ENCODE measurements at places on chromosomes 12 and 14.

DNA sequence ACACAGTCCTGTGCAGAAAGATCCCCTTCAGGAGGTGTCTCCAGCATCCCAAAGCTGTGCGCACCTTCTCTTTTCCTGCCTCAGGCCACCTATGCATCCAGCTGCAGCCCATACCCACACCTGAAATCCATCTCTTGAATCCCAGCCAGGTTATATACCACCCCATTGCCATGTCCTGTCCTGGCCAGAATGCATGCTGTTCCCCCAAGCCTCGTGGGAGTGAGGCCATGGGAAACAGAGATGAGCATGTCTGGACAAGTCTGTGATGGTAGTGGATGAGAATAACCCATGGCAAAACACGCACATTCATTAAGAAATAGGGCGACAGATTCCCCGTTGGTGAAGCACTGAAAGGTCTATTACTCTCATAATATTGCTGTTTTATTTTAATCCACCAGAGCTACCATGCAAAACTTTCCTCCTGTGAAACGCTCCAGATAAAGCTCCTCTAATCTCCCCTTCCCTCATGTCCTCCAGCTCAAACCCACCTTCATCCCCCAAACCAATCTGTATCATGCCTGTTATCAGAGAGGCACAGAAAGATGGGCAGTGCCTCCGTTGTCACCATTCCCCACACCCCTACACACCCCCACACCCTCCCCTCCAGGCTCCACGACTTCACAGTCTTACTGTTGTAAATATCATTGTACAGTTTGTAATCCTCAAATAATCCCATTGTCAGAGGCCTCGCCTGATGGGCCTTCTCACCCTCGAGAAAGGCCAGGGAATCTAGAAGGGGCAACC is 97.5 kb upstream of the FKBP4 start:
- DNase-seq: no peak

DNA sequence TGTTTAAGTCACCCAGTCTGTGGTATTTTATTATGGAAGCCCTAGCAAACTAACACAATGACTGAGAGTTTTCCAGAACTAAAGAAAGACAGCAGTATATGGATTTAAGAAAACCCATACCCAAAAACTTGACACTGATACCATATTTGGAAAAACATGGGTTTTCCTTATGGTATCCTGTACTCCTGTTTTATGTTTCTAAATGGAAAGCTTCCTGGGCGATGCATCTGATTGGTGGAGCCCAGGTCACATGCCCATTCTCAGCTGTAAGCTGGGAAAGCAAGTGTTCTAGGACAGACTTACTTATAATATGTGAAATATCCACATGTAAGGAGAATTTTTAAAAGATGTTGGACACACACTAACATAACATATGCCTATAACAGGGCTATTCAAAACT is 4.5 kb upstream of the RNASE4 start:
- DNase-seq: no peak

DNA sequence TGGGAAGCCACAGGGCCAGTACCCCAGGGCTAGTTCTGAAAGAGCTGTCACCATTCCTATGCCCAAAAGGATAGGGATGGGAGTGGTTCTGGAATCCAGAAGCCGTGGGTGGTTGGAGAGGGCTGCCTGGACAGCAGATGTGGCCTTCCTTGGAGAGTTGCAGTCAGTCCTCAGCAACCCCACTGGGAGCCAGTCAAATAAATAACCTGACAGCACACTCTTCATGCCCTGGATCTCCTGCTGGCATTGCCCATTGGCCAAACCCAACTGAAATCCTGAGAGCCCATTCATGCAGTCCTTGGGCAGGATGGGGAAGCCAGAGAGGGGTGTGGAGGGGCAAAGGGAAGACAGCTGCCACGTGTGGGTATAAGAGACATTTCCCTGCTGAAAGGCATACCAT is 128.2 kb downstream of the PTPN11 start:
- no peak for DNase-seq

DNA sequence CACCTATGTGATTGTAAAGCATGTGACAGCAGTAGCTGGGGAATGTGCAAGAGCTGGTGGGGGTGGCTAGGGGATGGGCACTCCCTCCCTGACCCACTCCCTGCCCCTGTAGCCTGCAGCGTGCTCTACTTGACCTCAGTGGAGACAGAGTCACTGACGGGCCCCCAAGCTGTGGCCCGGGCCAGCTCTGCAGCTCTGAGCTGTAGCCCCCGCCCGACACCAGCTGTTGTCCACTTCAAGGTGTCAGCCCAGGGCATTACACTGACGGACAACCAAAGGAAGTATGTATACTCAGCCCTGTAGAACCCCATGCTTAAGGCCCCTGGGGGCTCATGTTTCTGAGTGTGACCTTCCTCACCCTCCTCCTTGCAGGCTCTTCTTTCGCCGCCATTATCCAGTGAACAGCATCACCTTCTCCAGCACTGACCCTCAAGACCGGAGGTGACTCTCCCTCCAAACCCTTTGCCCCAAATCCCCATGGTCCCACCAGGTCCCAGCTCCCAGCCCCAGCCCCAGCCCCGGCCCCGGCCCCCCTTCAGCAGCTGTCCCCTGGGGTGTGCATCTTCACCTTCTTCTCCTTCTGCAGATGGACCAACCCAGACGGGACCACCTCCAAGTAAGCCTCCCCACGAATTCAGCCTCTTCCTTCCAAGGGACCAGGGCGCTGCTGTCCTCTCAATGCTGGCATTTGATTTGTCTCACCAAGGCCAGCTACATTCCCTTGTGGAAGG is 13.3 kb downstream of the TNS2 start:
- DNase-seq: no peak

- DNase-seq: no peak
Observed at GRCh38 chr12:62210422-62210821, 49.8 kb upstream of the USP15 start.

GRCh38 chr14:103445806-103446205 is 60.6 kb downstream of the MARK3 start:
- no peak for DNase-seq

DNA sequence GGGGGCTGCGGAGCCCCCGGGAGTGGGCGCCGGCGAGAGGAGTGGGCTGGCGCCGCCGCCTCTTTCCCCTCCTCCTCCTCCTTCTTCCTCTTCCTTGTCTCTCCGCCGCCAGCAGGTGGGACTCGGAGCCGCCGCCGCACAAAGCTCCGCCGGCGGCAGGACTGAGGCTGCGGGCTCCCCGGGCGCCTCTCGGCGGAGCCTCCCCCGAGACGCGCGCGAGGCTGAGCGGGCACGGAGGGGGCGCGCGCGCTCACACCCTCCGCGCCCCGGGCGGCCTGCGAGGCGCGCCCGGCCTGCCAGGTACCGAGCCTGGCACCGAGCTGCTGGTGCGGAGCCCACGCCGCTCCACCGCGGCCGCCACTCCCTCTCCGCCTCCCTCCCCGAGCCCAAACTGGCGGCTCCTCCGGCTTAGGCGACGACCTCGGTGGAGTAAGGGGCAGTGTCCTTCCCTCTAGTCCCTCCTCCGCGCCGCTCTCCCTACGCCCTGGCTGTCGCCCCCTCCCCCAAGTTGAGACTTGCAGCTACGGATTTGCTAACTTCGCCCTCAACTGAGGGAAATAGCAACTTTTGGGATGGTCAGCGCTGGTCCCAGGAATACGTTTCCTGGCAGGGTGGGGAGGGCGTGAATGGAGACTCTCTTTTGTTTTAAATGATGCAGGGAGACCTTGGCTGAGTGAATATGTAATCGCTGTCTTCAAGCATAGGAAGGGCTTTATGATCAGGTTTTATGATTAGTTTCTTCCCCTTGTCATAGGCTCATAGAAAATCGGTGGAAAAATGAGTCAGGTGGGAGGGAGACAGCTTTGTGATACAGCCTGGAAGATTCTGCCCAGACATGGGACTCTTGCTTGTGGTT is 199.5 kb upstream of the CAND1 start:
- peak; percentile 54 for DNase-seq

DNA sequence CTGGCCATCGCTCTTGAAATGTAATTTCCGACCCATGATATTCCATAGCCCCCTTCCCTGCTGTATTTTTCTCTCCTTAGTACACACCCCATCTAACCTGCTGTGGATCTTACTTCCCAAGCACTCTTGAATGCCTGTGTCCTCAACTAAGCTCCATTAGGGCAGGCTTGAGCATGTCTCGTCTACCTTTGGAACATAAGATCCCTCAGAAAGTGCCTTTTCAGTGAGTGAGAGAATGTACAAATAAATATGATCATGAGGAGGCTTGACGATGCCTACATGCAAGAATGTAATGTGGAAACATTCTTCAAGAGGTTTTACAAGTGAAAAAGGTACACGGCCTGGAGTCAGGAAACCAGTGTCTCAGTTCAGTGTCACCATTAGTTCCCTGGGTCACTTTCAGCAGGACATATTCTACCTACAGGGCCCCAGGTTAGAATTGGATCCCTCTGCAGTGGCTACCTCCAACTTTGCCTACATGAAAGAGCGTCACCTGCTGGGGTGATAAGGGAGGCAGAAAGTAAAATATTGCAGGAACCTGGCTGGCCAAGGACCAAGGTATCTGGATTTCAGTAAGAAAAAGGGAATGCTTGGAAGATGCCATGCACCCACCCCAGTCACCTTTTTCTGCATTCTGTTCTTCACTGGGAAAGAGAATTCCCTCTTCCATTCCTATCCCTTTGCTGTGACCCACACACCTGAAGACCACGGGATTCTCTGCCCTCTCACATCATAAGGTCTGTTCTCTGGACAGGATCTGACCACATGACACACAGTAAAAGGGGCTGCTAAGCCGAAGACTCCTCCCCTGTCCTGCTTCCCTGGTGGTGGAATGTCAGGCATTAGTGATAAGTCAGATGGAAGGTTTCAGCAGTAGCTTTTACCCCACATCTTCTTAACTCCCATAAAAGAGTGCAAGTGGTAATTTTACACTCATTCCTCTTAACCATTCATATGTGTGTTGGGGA is 24.6 kb upstream of the SERPINA1 start:
- DNase-seq: no peak

GRCh38 chr14:101823511-101824120 is 62.1 kb downstream of the PPP2R5C start:
- DNase-seq: no peak

GRCh38 chr12:55469291-55469690 is 647 bp downstream of the OR6C70 start:
- DNase-seq: no peak

GRCh38 chr14:83850092-83850491 is 1679.9 kb upstream of the FLRT2 start:
- no peak for DNase-seq

- no peak for DNase-seq
Observed at GRCh38 chr14:63009495-63009894, 35.8 kb downstream of the KCNH5 start.

DNA sequence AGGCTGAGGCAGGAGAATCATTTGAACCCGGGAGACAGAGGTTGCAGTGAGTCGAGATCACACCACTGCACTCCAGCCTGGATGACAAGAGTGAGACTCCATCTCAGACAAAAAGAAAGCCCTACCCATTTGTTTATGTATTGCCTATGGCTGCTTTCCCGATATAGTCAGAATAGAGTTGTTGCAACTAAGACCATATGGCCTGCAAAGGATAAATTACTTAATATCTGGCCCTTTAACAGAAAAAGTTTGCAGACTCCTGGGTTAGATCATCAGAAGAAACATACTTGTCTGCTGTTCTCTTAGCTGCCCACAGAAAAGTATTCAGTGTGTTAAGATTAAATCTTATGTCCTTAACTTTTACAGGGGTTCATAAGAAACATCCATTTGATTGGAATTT is 122.4 kb upstream of the VASH1 start:
- DNase-seq: no peak

- no peak for DNase-seq
Observed at GRCh38 chr14:50924843-50925242, 19.4 kb downstream of the PYGL start.

DNA sequence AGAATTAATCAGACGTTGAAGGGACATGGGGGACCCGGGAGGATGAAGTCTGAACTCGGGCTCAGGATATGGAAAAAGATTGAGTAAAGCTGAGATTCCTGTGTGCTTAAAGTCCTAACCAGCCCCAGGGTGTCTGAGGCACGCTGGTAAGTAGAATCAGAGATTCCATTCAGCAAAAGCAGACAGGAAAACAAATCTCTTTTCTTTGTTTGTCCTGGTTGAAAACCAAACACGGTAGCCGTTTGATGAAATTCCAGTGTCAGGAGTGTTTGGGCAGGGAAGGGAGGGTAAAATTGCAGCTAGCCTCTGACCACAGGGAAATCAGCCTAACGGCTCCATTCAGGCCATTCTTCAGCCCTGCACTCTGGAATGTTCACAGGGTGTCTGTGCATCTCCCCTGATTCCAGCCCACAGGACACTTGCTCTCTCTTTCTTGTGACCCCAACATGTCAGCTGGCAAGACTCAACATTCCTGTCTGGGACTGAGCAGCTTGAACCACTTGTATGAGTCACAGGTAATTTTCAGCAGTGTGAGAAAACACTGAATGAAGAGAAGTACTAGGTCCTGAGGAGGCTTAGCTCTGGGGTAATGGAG is 31.0 kb downstream of the NINJ2 start:
- DNase-seq: no peak

- DNase-seq: no peak
Observed at GRCh38 chr12:75712223-75712622, 200.8 kb upstream of the KRR1 start.

DNA sequence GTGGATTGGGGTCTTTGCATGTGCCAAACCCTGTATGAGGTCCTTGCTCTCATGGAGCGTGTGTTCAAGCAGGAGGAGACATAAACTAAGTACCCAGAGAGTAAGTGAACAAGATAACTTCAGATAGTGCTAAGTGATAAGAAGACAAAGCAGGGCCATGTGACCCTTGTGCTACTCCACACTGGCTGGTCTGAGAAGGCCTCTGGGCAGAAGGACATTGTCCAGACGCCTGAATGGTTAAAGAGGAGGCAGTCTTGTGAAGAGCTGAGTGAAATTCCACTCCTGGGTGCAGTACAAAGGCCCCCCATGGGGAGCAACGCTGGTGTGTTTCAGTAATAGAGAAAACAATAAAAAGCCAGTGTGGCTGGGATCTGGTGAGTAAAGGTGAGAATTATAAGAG is 93.3 kb upstream of the RIC8B start:
- DNase-seq: no peak

- no peak for DNase-seq
Observed at GRCh38 chr12:97471194-97471593, 8.6 kb downstream of the RMST start.

- no peak for DNase-seq
Observed at GRCh38 chr12:1919763-1920162, 1.3 kb upstream of the CACNA2D4 start.

- DNase-seq: no peak
Observed at GRCh38 chr12:106090591-106091445, 47.9 kb downstream of the NUAK1 start.

GRCh38 chr12:116358893-116359761 is 81.6 kb upstream of the MED13L start:
- peak; percentile 60 for DNase-seq

GRCh38 chr12:23684121-23684520 is 265.3 kb downstream of the SOX5 start:
- no peak for DNase-seq

DNA sequence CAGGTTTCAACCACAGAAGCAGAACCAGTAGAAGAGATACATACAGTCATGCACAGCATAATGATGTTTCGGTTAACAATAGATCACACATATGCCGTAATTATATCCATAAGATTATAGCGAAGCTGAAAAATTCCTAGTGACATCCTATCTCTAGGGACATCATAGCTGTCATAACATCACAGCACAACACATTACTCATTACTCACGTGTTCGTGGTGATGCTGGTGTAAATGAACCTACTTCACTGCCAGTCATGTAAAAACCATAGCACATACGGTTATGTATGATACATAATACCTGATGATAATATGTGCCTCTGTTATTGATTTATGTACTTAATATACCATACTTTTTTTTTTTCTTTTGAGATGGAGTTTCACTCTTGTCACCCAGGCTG is 44.7 kb downstream of the KLRG1 start:
- DNase-seq: no peak

- no peak for DNase-seq
Observed at GRCh38 chr12:46590991-46591703, 218.6 kb upstream of the SLC38A2 start.

- no peak for DNase-seq
Observed at GRCh38 chr12:62434494-62435302, 31.9 kb upstream of the MON2 start.
